ENCODE measurements at places on chromosomes 5 and 9.

DNA sequence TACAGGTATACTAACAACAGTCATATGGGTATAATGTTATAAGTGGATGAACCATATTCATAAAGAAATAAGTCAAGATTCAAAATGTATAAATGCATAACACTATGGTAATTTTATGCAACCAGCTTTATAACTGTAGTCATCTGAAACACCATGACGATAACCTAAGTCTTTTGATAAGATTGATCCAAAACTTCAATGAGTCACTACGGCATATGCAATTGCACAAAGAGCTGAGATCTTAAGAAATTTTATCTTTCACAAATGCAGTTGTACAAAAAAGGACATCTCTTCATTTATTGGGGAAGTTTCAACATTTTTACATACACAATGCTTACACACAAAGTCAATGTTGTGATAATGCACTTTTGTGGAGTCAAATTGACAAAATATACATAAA, 20.3 kb downstream of the FAM81B start:
- no peak for DNase-seq

DNA sequence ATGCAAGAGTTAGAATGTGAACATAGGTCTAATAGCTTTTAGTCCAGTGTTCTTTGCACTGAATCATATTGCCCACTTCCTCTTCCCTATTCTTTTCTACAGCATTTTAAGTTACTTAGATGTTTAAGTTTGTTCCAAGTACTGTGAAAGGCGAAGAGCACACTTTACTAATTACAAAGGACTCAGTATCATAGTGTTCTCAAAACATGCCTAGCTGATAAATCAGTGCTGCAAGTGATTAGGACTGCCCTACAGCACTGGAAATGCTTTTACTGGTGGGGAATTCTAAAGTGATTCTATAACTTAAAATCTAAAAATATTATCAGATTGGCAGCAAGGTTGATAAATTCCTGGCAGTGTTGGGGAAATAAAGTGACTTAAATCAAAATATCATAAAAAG, 177.9 kb upstream of the KCNN2 start:
- DNase-seq, result no peak

GRCh38 chr9:129759804-129760502, 7.1 kb upstream of the PTGES start:
- no peak for DNase-seq

- no peak for DNase-seq
Observed at GRCh38 chr9:34430843-34431437, 27.4 kb downstream of the FAM219A start.

GRCh38 chr5:57280853-57281252, 107.0 kb downstream of the GPBP1 start:
- no peak for DNase-seq

DNA sequence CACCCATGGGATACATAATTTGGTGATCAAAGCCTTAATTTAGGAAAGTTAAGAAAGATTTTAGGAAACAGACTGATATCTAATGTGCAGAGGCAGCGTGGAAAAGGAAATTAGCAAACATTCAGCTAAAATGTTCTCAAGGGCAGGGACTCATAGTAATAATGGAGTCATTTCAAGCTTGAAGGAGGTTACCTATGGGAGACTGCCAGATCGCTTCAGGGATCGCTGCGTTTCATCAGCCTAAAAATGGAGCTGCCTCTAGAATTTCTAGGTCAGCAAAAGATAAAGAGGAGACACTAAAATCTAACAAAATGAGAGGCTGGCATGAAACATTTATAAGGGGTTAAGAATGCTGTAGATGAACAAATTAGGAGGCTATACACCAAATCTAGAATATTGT, 115.5 kb downstream of the APBA1 start:
- DNase-seq, result no peak

GRCh38 chr5:107855171-107855570, 184.4 kb upstream of the EFNA5 start:
- DNase-seq, result no peak

DNA sequence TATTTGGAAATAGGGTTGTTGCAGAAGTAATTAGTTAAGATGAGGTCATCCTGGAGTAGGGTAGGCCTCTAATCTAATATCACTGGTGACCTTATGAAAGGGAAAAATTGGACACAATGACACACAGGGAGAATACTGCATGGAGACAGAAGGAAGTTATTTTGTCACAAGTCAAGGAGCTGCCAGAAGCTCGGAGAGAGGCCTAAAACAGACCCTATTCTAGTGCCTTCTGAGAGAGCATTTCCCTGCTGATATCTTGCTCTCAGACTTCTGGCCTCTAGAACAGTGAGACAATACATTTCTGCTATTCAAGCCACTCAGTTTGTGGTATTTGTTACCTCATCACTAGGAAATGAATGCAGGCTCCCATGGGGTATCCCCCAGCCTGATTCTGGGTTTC, 332.9 kb downstream of the CSNK1G3 start:
- DNase-seq, result no peak

- DNase-seq, result no peak
Observed at GRCh38 chr5:124172389-124173003, 573.9 kb downstream of the ZNF608 start.

DNA sequence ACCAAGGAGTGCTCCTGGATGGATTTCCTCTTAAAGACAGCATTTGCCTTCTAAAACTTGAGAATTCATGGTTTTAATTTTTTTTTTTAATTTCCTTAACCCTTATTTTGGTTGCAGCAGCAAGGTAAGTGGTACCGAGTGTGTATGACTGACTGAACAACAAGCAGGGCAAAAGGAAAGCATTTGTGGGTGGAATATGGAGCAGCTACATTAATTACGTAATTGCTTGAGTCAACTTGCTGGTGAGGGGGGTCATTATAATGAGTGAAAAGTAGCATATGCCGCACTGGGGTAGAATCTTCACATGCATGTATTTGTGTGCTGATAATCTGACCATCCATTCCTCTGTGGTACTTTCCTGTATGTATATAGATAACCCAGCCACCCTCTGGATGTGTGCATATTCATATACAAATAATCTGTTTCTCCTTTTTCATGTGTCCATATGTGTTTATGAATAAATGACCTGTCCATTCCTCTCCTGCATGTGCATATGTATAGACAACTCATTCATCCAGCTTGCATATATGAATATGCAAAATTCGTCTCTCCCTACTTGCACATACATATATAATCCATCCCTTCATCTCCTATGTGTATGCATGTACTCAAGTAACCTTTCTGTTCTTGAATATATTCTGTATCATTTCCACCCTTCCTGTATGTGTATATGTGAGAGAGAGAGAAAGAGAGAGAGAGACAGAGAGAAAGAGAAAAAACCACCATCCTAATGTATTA, 147.5 kb upstream of the RUSC2 start:
- no peak for DNase-seq

- no peak for DNase-seq
Observed at GRCh38 chr5:59218424-59219045, 635.7 kb downstream of the RAB3C start.

GRCh38 chr9:121721058-121721350, 69.6 kb downstream of the DAB2IP start:
- DNase-seq, result no peak

- no peak for DNase-seq
Observed at GRCh38 chr5:128490761-128491160, 47.3 kb downstream of the FBN2 start.

DNA sequence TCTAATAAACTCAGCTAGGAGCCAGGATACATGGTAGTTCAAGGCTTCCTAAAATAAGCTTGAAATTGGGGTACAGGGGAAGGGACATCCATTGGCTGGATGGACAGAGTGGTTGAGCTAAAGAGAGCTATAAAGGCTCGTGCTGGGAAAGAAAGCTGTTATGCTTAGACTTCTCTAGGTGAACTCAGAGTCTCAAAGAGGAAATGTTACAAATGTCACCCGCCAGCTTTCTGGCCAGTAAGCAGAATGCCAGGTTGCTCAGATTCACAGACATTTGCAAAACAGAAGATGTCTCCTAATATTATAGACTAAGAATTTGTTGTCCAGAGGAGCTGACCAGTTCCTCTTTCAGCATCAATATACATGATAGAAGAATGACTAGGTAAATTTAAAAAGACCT, 30.6 kb downstream of the STOM start:
- DNase-seq, result no peak

GRCh38 chr9:137919649-137920141, 42.1 kb downstream of the CACNA1B start:
- DNase-seq, result no peak

DNA sequence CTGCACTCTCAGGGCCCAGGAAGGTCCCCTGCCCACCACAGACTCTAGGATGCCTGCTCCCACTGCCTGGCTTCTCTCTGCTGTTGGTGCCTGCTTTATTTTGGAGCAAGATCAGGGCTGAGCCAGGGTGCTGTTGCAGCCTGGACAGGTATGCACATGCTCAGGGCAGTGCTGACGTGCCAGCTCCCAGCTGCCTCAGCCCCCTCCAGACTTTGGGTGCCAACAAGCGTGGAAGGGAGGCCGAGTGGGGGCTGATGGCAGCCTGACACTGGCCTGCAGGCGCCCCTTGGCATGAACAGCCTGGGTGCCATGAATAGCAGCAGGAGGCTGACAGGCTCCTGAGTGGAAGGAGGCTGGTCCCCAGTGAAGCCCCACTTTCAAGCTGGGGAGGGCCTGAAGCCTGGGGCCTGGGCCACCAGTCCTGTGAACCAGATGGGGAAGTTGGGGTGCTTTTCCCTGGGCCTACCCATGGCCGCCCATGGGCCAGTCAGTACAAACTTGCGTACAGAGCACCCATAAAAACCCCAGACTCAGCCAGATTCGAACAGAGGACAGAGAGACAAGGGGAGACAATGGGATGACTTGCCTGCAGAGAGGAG, 6.8 kb downstream of the AMBP start:
- DNase-seq, result no peak

GRCh38 chr5:164868761-164869160, 1363.3 kb downstream of the MAT2B start:
- DNase-seq, result no peak

GRCh38 chr5:143474616-143475015, 71.1 kb upstream of the NR3C1 start:
- DNase-seq, result no peak

- no peak for DNase-seq
Observed at GRCh38 chr5:172452398-172453205, 1.7 kb downstream of the SH3PXD2B start.

GRCh38 chr5:139707445-139708003, 59.4 kb downstream of the CXXC5 start:
- no peak for DNase-seq

DNA sequence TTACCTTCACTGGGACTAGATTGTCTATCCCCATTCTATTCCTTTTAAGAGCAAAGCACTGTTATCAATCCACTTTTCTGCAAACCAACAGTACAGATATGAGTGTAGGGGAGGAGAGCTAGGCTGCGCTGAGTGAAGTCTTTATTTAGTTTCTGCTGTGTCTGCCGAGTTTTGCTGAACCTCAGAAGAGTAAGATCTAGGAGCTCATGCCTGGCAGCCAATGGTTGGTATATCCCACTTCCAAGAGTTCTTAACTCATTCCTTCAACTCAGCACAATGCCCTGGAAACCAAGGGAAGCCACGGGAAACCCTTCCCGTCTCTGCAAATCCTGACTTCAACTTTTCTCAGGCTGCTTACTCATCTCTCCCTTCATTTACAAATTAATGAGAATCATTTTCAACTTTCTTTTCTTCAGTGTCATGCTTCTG, 58.0 kb upstream of the JAK2 start:
- DNase-seq, result no peak

DNA sequence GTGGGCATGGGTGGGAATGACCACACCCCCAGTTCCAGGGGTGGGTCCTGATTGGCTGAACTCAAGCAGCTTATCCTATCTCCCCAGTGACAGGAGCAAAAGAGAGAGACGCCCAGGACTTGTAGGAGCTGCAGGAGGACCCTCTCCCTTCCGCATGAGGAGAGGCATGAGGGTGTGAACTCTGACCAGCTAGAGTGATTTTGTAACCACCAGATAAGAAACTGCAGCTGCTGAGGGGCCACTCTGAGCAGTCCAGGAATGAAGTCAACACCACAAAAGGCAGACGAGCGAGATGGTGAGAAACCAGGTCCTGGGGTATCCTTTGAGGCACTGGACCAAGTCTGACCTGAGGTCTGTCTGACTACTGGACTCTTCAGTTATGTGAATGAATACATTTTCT, 521.9 kb downstream of the BNC2 start:
- no peak for DNase-seq

DNA sequence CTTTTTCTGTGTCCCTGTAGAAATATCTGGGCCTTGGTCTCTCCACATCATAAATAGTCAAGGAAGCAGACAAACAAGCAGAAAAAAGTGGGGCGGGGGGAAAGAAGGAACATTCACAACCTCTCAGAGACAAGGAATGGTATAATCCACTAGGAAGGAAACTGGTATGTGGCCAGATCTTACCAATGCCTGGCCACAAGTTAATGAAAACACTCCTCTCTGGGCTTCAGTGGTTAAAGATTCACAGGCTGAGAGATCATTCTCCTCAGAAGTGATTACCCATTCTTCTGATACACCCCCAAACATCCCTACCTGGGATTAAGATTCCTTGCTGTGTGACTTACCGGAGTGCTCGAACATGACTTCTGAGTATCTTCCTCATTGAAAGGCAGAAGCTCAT, 290.6 kb downstream of the MARCHF11 start:
- no peak for DNase-seq

DNA sequence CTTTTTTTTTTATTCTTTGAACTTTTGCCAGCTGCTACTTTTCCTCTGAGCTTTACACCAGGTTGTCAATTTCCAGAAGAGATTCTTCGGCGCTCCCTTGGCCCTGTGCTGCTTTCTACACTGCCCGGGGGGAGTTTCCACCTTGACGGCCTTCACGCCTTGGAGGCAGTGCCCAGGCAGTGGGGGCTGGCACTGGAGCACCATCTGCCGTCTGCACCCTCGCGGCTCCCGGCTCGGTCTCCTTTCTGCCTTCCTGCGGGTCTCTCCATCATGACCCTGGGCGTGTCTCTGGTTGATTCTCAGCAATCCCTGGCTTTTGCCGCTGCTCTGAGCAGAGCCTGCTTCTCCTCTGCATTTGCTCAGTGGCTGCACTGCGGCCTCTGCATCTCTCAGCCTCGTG, 2.9 kb downstream of the SLC6A18 start:
- no peak for DNase-seq
